Dermis lymphatic vessel endothelial cell (primary cell): ENCODE measurements at places on chromosomes 3 and 15. TPM values are rescaled to one million over a fixed set of nuclear protein-coding genes. Genes with fewer than 3 reads are reported as not detected.

The GABRR3 gene
- total RNA-seq, result not detected in 2 replicates

The ITGB5 gene
- 36.4 and 50.2 TPM in 2 replicates for total RNA-seq

The STAC gene
- 0.22 and 0.52 TPM in 2 replicates for total RNA-seq

The ANAPC13 gene
- total RNA-seq, result 47.4 and 62.3 TPM in 2 replicates

The ITIH1 gene
- not detected in 2 replicates for total RNA-seq

The P2RY1 gene
- 1.1 and 2.9 TPM in 2 replicates for total RNA-seq

The PTX3 gene
- total RNA-seq, result 199 and 213 TPM in 2 replicates

The ABI3BP gene
- 6.0 and 6.2 TPM in 2 replicates for total RNA-seq

The ATP13A5 gene
- total RNA-seq, result not detected in 2 replicates

The ACTRT3 gene
- total RNA-seq, result 1.0 and 2.7 TPM in 2 replicates

The SPINK8 gene
- total RNA-seq, result not detected in 2 replicates

The B2M gene
- total RNA-seq, result 2,829 and 3,073 TPM in 2 replicates
